HCT116 (cell line): ENCODE measurements at places on chromosomes 7 and 10. TPM values are rescaled to one million over a fixed set of nuclear protein-coding genes. Genes with fewer than 3 reads are reported as not detected.

ASAH2 gene
- 10.7 TPM for total RNA-seq

MKI67 gene
- 202 TPM for total RNA-seq

ENKUR gene
- total RNA-seq = 0.32 TPM

FANK1 gene
- total RNA-seq = 5.4 TPM

FAM241B gene
- 18.0 TPM for total RNA-seq
